ENCODE measurements at places on chromosomes 3 and 15. TPM values are rescaled to one million over a fixed set of nuclear protein-coding genes. Genes with fewer than 3 reads are reported as not detected.

ETFA gene
- 83.5 TPM for polyA plus RNA-seq

C3orf85 gene
- polyA plus RNA-seq, result 0.32 TPM

KBTBD12 gene
- 0.07 TPM for polyA plus RNA-seq

FBXO40 gene
- 0.02 TPM for polyA plus RNA-seq

PLCH1 gene
- polyA plus RNA-seq, result 7.6 TPM

HACD2 gene
- 16.1 TPM for polyA plus RNA-seq

SNX22 gene
- 23.9 TPM for polyA plus RNA-seq

SPINK8 gene
- polyA plus RNA-seq, result 0.14 TPM

- no peaks in the 10 kb centered on the region for H3K36me3 ChIP-seq
- no peak for DNase-seq
- no peaks in the 10 kb centered on the region for H3K4me1 ChIP-seq
- no peak overlapping the region for H3K4me3 ChIP-seq
Observed at GRCh38 chr3:187310954-187311470, 19.5 kb upstream of the MASP1 start.

DNA sequence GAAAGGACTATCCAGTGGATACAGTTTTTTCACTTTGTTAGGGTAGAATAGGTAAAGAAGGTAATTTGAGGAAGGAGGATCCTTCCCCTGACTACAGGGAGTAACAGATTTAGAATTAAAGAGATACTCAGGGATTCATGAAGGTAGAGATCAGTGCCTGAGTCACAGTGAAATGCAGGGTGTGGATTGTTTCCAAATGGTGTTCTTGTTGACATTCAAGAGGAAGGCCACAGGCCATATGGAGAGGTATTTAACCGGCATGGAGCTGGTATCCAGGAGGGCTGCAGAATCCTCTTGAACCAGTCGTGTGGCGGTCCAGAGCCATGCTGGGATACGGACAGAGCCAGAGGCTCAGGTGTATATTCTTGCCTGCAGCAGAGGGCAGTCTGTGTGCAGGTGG lies 28.2 kb downstream of the GYG1 start:
- no peaks in the 10 kb centered on the region for H3K27me3 ChIP-seq
- H3K4me3 ChIP-seq, result no peak overlapping the region
- no peaks in the 10 kb centered on the region for H3K36me3 ChIP-seq
- H3K4me1 ChIP-seq, result no peaks in the 10 kb centered on the region
- no peak for DNase-seq

GRCh38 chr3:130712718-130713423 lies 33.8 kb downstream of the PIK3R4 start:
- H3K4me1 ChIP-seq, result no peaks in the 10 kb centered on the region
- H3K4me3 ChIP-seq, result no peak overlapping the region
- H3K27ac ChIP-seq, result no peak overlapping the region
- no peak for DNase-seq
- no peaks in the 10 kb centered on the region for H3K27me3 ChIP-seq

GRCh38 chr3:60216462-60217075 lies 1034.7 kb downstream of the FHIT start:
- no peak overlapping the region for H3K4me3 ChIP-seq
- H3K4me1 ChIP-seq, result no peaks in the 10 kb centered on the region
- no peak for DNase-seq
- no peaks in the 10 kb centered on the region for H3K27me3 ChIP-seq
- H3K27ac ChIP-seq, result no peak overlapping the region

DNA sequence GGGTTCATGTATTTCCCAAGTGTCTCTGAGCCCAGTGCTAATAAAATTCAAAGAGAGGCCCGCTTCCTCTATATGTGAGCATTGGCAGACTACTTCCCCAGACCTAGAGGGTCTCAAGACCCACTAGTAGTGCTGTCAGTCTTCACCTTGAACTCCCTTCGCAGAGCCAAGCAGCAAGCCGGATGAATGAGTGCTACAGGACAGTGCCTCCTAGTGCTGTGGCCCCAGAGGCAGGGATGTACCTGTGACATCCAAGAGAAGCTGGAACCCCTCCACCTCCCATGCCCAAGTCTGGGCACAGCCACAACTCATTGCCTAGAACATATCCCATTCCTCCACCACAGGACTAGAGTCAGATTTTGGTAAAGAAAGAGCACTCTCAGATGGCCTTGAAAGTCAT lies 37.2 kb upstream of the MASP1 start:
- no peak overlapping the region for H3K4me3 ChIP-seq
- peaks cover 8% of the 10 kb centered on the region for H3K27me3 ChIP-seq
- H3K36me3 ChIP-seq, result no peaks in the 10 kb centered on the region
- H3K4me1 ChIP-seq, result no peaks in the 10 kb centered on the region
- no peak overlapping the region for H3K27ac ChIP-seq
- DNase-seq, result no peak

DNA sequence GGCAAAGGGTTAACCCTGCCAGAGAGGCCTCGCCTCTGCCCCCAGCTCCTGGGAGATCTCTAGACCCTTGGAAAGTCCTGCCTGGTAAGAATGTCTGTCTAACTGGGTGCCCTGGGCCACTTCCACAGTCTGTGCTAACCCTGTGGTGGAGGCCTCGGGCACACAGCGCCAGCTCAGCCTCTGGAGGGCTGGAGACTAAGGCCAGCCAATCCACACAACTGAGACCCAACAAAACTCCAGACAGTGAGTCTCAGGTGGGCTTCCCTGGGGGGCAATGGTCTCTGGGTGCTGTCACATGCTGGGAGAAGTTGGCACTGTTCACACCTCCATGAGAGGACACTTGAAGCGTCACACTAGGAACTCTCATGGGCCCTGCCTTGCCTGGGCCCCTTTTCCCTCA lies 19.5 kb downstream of the ZXDC start:
- H3K4me3 ChIP-seq, result no peak overlapping the region
- no peaks in the 10 kb centered on the region for H3K4me1 ChIP-seq
- DNase-seq, result no peak
- H3K27ac ChIP-seq, result no peak overlapping the region

- H3K27ac ChIP-seq, result no peak overlapping the region
- no peak for DNase-seq
- H3K27me3 ChIP-seq, result no peaks in the 10 kb centered on the region
Observed at GRCh38 chr3:33773637-33774036, 24.8 kb upstream of the PDCD6IP start.

DNA sequence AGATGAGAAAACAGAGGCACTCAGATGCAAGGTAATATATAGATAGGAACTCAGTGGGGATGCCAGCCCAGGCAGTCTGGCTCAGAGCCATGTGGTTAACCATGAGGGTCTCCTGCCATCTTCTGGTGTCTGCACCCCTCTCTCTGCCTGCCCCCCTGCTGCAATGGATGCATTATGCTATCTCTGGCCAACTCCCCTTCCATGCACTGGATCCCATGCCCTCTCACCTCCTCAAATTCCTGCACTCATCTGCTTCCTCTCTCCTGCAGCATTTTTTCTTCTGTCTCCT lies 163.2 kb downstream of the STT3B start:
- no peak overlapping the region for H3K4me3 ChIP-seq
- no peaks in the 10 kb centered on the region for H3K27me3 ChIP-seq
- no peak overlapping the region for H3K27ac ChIP-seq
- no peak for DNase-seq
- no peaks in the 10 kb centered on the region for H3K4me1 ChIP-seq
- H3K36me3 ChIP-seq, result no peaks in the 10 kb centered on the region

DNA sequence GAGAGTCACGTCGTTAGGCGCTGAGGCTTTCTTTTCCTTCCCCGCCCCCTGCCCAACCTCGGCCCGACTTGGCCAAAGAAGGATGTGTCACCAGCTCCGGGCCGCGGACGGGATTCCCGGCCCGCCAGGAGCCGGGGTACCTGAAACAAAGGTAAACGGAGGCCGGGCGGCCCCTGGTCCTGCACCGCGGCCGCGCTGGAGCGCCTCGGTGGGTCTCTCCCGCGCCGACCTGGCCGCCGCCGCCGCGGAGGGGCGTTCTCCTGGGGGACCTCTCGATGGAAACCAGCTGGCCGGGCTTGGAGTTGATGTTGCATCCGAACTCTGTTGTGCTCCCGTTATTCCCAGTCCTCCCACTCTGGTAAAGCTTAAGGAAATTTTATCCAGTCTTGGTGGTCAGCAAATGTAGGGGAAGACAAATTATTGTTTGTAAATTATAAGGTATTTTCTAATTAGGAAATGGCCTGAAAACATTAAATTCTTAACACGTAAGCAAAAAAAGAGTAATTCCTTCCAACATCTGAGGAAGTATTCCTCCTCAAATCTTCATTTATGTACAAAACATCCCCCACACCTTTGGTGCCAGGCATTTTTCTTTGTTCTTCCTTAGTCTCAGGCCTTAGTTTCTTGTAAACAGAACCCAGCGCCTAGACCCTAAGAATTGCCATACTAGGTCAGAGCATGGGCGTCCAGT lies 888 bp downstream of the PPP2R3A start:
- DNase-seq, result no peak
- no peak overlapping the region for H3K27ac ChIP-seq
- H3K36me3 ChIP-seq, result no peaks in the 10 kb centered on the region
- H3K4me3 ChIP-seq, result peak overlapping the region; percentile 65
- H3K4me1 ChIP-seq, result peaks cover 10% of the 10 kb centered on the region
- H3K27me3 ChIP-seq, result peaks cover 31% of the 10 kb centered on the region

GRCh38 chr3:63349583-63350573 lies 71.8 kb downstream of the SYNPR start:
- H3K4me1 ChIP-seq, result no peaks in the 10 kb centered on the region
- H3K27ac ChIP-seq, result no peak overlapping the region
- peak; percentile 9 for DNase-seq
- no peak overlapping the region for H3K4me3 ChIP-seq
- H3K36me3 ChIP-seq, result no peaks in the 10 kb centered on the region

- H3K4me1 ChIP-seq, result no peaks in the 10 kb centered on the region
- no peak overlapping the region for H3K4me3 ChIP-seq
- no peak overlapping the region for H3K27ac ChIP-seq
- DNase-seq, result no peak
- H3K36me3 ChIP-seq, result no peaks in the 10 kb centered on the region
Observed at GRCh38 chr3:51295625-51296024, 89.5 kb upstream of the MANF start.

DNA sequence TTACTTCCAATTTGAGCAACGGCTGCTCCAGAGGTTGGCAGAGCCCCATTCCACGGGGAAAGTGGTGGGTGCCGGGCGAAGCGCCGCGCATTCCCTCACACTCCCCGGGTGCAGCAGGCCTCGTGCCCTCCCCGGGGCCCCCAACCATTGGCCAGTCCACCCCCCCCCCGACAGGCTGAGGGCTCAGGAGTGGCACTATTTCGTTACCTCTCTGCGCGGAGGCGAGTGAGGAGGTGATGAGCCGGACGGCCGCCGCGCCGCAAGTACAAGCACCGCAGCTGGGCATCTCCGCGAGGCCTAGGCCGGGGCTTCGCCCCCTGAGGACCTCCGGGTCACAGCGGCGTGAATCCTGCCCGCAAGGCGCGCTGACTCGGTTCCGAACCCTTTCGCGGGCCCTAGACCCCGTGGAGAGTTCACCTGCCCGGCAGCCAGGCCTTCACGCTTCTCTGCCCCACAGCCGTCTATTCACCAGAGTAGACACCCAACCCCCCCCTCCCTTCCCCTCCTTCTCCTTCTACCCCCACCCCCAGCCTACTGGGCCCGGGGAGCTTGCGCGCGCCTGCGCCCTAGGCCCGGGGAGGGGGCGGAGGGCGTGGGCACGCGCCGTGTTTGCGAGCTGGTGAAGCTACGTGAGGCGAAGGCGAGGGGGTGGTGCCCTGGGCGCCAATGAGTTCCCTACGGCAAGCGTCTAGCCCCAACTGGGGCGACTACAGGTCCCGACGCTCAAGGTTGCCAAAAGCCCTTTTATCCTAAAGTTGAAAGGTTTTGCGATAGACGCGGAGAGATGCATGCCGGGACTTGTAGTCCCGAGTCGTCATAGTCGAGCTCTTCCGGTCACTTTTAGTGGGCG lies at the start of gene CLPX:
Gene CLPX (minus strand): TSS at position 475 of the 850 bp plus-strand sequence. CDS start 189 bp downstream, at position 286.
- H3K27me3 ChIP-seq, result no peaks in the 10 kb centered on the region
- H3K4me3 ChIP-seq, result peak within 1 kb of the TSS; percentile 67
- peak within 1 kb of the TSS; percentile 96 for H3K27ac ChIP-seq
- peak; percentile 93 for DNase-seq

DNA sequence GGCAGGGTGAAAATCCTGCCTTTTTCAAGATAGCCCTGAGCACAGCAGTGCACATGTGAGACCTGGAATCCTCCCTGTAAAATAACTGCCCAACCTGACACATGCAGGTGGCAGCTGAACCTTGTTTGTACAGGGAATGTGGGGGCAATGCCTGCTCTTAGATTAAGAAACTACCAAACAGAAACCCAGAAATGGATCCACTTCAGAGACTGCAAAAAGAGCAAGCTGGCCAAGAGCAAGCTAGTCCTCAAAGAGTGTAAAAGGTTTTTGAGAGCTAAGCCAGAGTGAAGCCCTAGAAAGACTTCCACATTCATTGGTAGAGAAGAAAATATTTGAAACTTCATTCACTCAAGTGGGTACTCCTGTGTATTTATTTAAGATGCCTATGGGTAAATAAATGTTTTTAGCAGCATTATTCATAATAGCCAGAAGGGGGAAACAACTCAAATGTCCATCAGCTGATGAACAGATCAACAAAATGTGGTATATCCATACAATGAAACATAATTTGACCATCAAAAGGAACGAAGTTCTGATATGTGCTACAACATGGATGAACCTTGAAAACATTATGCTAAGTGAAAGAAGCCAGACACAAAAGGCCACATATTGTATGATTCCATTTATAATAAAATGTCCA lies 96.0 kb upstream of the TSC22D2 start:
- H3K36me3 ChIP-seq, result no peaks in the 10 kb centered on the region
- H3K27ac ChIP-seq, result no peak overlapping the region
- no peak for DNase-seq

DNA sequence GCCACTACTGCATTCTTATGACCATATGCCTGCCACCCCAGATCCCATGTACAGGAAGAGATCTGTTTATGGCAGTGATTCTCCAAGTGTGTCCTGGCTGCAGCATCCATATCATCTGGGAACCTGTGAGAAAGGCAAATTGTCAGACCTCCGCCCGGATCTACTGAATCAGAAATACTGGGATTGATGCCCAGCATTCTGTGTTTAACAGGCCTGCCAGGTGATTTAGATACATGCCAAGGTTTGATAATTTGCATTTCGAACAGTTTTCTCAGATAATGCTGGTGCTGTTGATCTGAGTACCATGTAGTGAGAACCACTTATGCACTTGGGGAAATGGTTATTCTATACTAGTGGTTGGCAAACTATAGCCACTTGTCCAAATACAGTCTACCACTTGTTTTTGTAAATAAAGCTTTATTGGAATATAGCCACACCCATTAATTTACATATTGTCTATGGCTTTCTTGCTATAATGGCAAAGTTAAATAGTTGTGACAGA lies 165.4 kb downstream of the SSR3 start:
- H3K4me3 ChIP-seq, result no peak overlapping the region
- H3K36me3 ChIP-seq, result no peaks in the 10 kb centered on the region
- no peak for DNase-seq
- no peaks in the 10 kb centered on the region for H3K4me1 ChIP-seq
- no peaks in the 10 kb centered on the region for H3K27me3 ChIP-seq

GRCh38 chr3:52136513-52136912 lies 17.7 kb downstream of the POC1A start:
- no peak for DNase-seq
- H3K4me3 ChIP-seq, result no peak overlapping the region
- no peaks in the 10 kb centered on the region for H3K27me3 ChIP-seq

DNA sequence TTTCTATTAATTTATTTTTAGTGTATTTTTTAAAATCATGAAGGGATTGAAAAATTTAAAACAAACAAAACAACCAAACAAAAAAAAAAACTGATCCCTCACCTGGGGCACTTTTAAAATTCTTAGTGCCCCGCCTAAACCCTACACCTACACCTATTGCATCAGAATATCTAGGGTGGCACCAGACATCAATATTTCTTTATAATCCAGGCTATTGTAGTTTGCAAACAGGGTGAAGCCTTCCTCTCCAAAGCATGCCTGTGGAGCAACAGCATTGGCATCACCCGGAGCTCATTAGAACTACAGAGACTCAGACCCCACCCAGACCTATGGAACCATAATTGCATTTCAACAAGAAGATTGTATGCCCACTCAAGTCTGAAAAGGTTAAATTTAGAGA lies 54.9 kb upstream of the ACP3 start:
- H3K4me1 ChIP-seq, result no peaks in the 10 kb centered on the region
- no peaks in the 10 kb centered on the region for H3K27me3 ChIP-seq
- H3K4me3 ChIP-seq, result no peak overlapping the region
- no peaks in the 10 kb centered on the region for H3K36me3 ChIP-seq
- no peak overlapping the region for H3K27ac ChIP-seq

Measured in thymus (tissue), 14 donors.